Mucosa of gallbladder (tissue), 1 donor: ENCODE measurements at places on chromosomes 12 and 14. TPM values are rescaled to one million over a fixed set of nuclear protein-coding genes. Genes with fewer than 3 reads are reported as not detected.
A peak's percentile ranks its signal among the peaks of the same experiment; 100 is the strongest.

The RGS6 gene
- total RNA-seq, result 1.1 TPM

The TAS2R8 gene
- not detected for total RNA-seq

GRCh38 chr14:58693048-58693447 is 55.3 kb downstream of the DACT1 start:
- DNase-seq, result no peak

The KCNJ8 gene
- 15.0 TPM for total RNA-seq

The HCAR2 gene
- not detected for total RNA-seq

GRCh38 chr14:91300957-91301356 is 56.5 kb upstream of the GPR68 start:
- DNase-seq, result no peak

The CORO1C gene
- 194 TPM for total RNA-seq

DNA sequence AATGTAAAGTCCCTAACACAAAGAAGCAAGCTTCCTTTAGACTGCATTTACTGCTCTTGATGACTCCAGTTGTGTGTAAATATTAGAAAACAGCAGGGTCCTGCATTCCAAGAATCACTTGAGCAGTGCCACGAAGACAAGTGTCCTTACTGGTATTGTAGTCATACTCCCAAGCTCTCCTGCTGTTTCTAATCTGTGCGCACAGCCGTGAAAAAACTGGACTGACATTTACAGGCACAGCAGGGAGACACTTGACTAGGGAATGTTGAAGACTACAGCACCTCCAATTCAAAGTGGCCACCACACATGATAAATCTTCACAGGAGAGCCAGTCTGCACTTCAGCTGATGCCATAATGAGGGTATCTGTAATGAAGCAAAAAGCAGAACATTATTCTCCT is 91.4 kb downstream of the VRK1 start:
- no peak for DNase-seq

GRCh38 chr14:63523735-63524426 is 19.3 kb downstream of the PPP2R5E start:
- no peak for DNase-seq

DNA sequence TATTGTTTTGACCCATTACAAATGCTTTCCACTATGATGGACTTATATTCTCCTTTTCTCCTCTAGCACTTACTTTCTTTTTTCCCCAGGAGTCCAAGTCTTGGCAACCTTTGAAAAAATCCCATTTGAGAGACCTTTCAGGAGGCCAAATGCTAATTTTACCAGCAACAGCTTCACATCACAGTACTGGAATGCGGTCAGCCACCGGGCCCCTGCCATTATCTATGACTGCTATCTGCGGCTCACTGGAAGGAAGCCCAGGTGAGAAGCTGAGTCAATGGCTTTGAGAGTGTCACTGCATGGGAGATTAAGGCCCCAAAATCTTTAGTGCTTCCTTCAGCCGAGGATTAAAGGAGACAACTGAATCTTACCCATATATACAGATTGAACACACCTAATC is 64.2 kb downstream of the ERGIC2 start:
- DNase-seq, result peak; percentile 19

The DBX2 gene
- total RNA-seq, result not detected

The PLBD1 gene
- 41.9 TPM for total RNA-seq

DNA sequence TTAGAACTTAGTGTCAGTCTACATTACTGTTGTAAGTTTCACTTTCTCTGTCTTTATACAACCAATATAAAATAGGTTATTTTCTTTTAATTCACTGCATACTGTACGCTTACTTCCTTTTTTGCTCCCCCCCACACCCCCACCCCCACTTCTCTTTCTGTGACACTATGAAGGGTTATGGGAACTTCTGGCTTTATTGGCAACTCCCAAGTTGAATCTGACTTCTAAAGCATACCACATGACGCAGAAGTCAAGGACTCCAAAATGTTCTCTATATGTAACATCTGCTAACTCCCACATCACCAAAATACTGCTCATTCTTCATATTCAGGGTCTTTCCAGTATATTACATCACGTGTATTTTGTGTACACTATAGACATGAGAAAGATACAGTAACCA is 81.2 kb upstream of the ATXN7L3B start:
- no peak for DNase-seq

- no peak for DNase-seq
These were observed 99.3 kb downstream of the AACS start for GRCh38 chr12:125164541-125164940.

The FANCM gene
- 4.5 TPM for total RNA-seq

The RASSF3 gene
- 130 TPM for total RNA-seq

GRCh38 chr14:67933266-67933665 is 113.7 kb downstream of the RAD51B start:
- DNase-seq, result no peak

DNA sequence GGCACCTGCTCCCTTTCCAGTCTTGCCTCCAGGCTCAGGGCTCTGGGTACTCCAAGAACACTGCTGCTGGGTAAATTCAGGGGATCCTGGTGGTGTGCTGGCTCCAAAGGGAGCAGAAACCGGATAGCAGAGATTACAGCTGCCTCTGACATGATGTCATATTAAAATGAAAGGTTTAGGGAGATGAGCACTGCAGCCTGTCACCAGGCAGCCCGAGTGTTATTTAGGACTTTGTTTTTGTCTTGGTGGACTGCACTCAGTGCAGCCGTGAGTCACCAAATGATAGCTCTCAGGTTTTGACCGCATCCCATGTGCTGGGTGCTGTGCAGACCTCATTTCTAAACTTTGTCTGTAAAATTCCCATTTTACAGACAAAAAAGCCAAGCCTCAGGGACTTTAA is 266.0 kb upstream of the CRY1 start:
- DNase-seq, result no peak

The KLRC4 gene
- total RNA-seq, result 1.1 TPM

The NOXRED1 gene
- 0.37 TPM for total RNA-seq

- peak; percentile 81 for DNase-seq
These were observed 1.7 kb upstream of the ANKRD33 start for GRCh38 chr12:51886021-51886710.
